Stimulated activated CD4-positive, alpha-beta T cell treated with anti-CD3 and anti-CD28 coated beads, Interleukin-2, amount 100 ng/mL, for 48 hours (primary cell): ENCODE measurements at places on chromosomes 5 and 9.

DNA sequence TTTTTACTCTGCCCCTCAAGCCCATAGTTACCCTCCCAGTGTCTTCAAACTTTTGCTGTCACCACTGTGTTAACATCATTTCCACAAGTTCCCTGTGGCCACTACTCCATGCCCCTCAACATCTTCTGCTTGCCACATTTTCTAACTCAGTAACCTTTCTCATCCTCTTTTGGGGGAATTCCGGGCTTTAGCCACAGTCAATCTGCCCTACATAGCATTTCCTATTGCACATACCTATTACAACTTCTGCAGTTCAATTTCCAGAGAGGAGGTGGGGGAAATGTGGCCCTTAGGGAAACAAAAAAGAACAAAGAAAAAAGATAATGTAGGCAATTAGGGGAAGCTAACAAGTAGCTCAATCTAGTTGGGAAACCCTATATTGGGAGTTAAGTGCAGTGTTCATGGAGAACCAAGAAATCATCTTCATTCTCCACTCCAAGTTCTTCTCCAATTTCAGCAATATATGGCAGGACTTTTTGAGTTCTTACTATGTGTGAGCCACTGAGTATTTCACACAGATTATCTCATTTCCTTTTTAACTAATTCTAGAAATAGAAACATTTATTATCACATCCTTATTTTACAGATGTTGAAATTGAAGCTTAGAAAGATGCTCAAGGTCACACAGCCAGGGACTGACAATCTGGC lies 40.2 kb upstream of the LPAR1 start:
- DNase-seq, result no peak

DNA sequence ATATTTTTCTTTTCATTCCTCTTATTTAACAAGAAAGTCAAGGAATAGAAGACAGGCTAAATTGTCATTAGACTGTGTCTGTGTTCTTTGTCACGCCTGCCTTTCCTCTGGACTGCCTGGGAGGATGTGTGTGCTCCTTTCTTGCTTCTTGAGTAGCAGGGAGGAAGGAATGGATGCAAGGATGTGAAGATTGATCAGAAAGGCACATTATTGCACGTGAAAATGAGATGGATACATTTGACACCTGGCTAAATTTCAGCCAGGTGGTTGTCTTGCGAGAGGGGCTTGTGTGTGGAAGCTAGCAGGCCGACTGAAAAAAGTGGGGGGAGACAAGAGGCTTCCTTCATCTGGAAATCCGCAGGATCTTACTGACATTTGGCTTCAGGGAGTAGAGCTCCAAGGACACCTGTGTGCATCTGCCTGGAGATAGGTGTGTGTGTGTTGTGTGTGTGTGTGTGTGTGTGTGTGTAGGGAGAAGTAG lies 200.1 kb downstream of the MEF2C start:
- DNase-seq, result no peak

DNA sequence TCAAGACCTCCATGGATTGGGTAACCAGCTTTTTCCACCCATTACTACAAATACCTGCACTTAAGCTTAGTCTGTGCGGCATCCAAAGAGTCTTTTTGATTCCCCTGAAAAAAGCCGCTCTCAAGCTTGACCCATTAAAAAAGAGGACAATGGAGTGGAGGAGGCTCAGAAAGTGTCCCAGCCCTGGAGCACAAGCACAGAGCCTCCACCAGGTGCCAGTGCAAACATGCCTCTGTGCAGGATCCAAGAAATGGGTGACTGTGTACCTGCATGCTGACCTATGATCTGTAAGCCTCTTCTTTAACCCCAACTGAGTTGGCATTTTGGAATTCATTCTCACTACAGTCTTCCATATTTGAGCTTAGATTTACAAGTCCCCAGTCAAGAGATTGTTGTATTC lies 168.3 kb upstream of the TLE4 start:
- DNase-seq, result no peak

DNA sequence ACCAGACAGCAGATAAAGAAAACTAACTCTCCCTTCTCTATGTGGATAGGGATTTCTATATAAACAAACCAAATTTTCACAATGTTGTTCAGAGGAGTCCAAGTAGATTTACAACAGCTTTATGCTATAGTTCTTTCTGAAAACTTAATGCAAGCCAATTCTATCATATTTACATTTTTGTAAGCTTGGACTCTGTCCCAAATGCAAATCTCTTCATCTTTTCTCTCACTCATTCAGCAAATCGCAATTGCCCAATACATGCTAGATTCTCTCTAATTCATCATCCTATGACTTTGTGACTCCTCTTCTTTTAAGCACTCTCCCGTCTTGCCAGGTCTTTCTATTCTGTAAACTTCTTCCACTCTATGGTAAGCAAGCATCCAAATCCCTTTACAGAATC lies 39.1 kb upstream of the UGT3A2 start:
- no peak for DNase-seq

DNA sequence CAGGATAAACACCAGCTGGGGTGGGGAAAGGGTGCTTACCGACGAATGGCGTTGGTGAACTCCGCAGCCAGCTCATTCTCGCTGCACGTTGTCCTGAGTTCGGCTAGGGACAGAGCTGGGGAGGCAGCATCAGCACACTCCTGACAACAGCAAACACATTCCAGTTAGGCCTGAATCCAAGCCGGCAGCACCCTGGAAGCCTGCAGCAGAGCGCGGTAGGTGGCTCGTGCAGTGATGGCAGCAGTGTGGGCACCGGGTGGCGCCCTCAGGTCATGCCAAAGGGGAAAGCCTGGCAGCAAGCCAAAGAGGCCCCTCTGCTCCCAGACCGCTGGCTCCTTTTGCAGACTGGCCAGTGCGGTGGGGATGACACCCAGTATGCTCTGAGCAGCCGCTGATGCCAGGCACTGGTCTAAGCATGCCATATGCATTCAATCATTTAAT lies 66.9 kb downstream of the DCP2 start:
- DNase-seq, result peak; percentile 29
